Skin of body (tissue), 3 donors: ENCODE measurements at places on chromosomes 7 and 10. TPM values are rescaled to one million over a fixed set of nuclear protein-coding genes. Genes with fewer than 3 reads are reported as not detected.

DNA sequence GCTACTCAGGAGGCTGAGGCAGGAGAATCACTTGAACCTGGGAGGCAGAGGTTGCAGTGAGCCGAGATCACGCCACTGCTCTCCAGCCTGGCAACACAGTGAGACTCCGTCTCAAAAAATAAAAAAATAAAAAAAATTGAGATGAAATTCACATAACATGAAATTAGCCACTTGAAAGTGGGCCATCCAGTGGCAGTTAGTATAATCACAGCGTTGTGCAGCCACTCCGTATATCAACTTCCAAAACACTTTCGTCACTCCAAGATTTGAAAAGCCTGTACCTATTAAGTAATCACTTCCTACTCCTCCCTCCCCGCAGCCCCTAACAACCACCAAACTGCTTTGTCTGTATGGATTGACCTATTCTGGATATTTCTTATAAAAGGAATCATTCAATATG, 20.7 kb upstream of the CACUL1 start:
- DNase-seq = no peak

GRCh38 chr7:150715293-150715692, 1.1 kb upstream of the GIMAP1 start:
- DNase-seq = no peak

- DNase-seq = no peak
Observed at GRCh38 chr7:107355616-107356015, 114.2 kb upstream of the GPR22 start.

DNA sequence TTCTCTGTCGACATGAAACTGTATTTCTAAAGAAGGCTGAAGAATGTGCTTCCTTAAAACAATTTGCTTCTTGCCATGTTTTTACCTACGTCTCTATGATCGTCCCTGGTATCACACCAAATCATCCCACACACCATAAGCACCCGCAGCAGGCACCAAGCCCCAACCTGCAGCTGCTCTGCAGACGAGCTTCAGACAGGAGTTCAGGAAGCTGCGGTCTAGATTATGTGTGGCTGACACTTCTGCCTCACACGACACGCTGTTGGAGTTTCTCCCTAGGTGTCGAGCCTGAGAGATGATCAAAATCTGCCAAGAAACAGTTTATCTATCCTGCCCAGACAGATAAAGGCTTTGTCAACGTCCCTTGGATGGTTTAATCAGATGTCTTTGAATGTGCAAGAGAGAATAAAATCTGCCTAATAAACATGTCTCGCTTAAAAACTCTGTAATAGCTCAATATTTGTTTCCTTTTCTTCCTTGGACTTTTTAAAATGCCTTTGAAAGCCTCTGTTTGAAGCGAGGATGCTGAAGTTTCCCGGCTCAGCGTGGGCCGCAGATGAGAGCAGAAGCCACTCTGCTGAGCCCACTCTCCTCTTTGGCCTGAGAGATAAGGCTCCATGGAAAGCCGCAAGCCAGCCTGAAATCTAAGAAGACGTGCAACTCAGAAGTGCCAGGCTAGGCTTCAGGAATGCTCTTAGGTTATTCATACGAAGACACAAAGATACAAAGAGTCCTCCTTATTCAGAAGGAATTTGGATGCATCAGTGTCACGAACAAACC, 158.3 kb upstream of the PFKP start:
- DNase-seq = no peak

GRCh38 chr10:21813946-21814345, 189.6 kb downstream of the DNAJC1 start:
- DNase-seq = no peak

DNA sequence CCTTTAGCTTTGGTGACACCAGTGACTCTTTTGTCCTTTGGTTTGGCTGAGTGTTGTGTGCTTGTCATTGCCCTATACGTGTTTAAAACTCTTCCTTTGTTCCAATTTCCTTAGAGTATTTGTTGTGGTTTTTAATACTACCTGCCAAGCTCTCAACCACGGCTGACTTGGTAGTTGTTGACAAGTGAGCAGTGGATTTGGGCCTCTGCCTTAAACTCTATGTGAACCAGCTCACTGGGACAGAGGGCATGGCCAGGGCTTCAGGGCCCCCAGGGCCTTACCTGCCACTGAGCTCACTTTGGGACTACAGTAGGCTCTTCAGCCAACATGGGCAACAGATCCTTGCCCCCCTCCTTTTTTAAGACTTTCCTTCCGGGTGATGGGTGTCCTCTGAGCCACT, 9.6 kb upstream of the DMBT1 start:
- no peak for DNase-seq

- DNase-seq = no peak
Observed at GRCh38 chr7:50513166-50513871, 51.9 kb downstream of the DDC start.

DNA sequence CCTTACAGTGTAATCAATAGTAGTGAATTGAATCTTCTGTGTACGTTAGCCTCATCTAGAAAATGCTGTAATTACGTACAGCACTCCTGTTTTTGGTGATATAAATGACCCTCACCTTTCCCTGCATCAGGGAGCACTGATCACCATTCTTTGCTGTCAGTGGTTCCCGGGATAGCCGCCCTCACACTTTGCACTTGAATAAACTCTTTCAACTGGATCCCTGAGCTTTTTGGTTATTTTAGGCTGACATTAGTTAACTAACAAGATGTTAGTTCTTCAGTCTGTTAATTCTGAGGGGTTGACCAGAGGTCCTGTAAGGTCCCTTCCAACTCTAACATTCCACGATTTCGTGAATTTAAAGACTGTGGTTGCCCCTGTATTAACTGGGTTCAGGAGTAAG, 23.4 kb upstream of the ZC3HAV1 start:
- no peak for DNase-seq

DNA sequence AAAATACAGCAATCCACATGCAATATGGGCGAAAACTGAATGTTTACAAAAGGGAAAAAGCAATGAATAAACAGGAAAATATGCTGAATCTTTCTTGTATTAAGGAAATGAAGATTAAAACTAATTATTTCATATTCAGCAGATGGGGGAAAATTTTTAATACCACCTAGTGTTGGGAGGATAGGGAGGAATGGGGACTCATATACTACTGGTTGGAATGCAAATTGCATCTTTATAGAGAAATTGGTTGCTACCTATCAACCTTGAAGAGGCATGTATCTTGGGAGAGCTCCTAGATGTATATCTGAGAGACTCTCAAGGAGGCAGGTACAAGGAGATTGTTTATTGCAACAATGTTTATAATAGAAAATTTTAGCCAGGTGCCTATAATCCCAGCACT, 101.4 kb downstream of the CREM start:
- DNase-seq = no peak

- no peak for DNase-seq
Observed at GRCh38 chr7:20211376-20211775, 5.8 kb downstream of the MACC1 start.

GRCh38 chr7:134674424-134674823, 27.8 kb downstream of the BPGM start:
- no peak for DNase-seq

DNA sequence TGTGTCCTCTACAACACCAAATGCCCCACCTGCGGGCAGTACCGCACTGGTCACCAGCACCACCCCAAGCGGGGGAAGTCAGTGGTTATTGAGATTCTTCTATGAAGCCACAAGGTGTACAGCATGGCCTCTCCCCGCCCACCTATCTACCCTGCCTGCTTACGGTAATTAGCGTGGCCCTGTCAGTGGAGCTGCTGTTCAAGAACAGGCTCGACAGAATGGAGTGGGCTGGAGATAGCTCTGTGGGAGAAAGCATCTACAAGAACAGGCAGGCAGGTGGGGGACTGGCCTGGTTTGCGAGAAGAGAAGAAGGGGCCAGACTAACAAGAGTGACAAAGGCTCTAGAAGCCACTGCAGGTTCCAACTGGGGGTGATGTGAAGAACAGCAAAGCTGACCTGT, 108.3 kb downstream of the RNF216 start:
- DNase-seq = no peak

- no peak for DNase-seq
Observed at GRCh38 chr10:13038391-13038790, 36.9 kb upstream of the CCDC3 start.

The PRSS37 gene
- total RNA-seq = not detected

The SEMA3E gene
- total RNA-seq = 7.5 TPM
